ENCODE measurements at places on chromosomes 6 and 20.

DNA sequence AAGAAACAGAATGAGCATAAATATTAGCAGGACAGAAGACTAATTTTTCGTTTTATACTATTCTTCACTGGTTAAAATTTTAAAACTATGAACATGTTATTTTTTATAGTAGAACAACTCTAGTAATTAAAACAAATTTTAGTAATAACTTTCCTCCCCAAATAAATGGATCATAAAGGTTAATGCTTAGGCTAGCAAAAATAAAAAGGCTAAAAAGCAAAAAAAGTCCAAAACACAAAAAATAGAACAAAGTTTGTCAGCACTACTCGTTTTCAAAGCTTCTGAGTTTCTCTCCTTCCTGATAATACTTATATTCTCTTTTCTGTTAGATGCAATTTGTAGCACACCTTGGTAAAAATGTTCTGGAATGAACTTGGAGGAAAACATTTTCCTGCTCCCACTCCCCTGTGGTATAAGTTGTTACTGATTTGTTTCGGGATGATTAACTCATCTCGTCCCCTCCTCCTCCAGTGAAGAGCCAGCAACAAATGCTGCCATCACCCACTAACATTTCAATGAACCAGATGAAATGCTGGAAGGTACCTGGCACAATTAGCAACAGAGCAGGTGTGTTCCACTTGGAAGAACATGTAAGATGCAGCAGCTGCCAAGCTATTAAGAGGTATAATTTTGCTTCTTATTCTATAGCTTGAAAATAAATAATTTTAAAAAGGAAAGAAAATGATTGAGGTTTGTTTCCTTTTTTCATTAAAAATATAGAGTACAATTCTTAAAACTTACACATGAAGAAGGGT is 130.5 kb downstream of the MYB start:
- no peak for DNase-seq

DNA sequence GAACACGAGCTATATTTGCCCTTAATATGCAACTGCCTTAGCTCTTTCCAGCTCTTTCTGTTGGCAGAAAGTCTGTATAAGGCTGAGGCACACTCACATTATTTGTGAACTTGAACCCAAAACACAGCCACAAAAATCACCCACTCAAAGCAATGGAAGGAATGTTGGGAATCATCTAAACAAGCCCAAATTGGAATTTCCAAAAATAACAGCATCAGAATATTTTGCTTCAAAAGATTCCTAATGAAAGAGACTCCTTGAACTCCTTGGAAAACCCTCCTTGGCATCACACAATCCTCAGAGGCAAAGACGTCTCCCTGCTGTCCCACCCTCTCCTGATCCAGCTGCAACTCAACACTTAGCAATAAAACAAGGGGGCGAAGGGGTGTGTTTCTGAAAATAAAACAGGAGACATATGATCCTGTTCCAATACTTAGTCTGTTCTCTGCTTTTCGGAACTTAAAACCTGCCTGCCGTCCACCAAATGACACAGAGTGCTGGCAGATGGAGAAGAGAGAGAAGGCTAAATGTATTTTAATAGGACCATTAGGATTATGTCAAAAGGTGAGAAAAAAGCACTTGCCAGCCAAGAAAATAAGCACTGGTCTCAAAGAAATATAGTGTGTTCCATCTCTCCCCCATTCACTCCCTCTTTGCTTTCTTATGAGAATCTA is 320.7 kb upstream of the JARID2 start:
- DNase-seq, result no peak

DNA sequence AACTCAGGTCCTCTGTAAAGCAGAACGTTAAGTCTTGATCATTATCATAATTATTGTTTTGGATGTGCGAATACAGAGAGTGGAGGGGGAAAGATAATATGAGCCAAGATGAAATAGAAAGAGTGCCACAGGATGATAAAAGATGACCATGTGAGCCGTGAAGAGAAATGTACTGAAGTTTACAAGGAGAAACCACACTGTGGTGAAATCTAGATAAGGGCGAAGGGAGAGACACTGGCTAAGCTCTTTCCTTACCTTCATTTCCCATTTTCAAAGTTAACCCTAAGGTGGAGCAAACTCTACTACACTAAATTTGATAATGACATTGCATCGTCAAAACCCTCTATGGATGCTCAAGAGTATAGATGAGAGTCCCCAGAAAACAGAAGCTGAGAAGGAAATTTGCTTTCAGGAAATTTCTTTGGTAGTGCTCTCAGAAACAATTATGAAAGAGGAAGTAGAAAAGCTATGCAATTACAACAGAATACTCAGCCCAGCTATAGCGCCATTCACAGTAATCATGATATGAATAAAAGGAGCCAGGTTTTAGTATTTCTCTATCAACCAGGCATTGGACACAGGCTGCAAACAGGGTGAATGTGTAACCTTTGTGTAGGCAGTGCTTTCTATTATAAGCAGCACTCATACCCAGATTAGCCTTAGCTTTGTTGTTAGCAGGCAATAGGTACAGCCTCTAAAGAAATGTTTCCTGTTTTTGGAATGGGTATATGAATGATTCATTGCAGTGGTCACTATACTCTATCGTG is 1080.7 kb downstream of the GRIK2 start:
- no peak for DNase-seq

DNA sequence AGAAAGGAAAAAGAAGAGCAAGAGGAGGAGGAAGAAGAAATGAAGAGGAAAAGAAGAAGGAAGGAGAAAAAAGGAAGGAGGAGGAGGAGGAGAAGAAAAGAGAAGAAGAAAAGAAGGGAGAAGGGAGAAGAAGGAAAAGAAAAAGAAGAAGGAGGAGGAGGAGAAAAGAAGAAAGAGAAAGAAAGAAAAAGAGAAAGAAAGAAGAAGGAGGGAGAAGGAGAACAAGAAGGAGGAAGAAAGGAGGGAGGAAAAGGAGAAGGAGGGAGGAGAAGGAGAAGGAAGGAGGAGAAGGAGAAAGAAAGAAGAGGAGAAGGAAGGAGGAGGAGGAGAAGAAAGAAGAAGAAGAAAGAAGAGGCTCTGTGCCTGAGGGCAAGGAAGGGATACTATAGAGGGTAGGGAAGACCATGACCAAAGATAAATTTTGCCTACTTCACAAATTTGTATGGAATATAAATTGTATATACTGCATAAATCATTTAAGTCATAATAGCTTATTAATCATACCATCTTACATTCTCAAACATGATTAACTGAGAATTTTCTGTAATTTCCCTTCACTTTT is 55.7 kb downstream of the SESN1 start:
- DNase-seq, result no peak

GRCh38 chr6:121237859-121238258 is 96.4 kb downstream of the TBC1D32 start:
- no peak for DNase-seq

GRCh38 chr6:169383265-169383664 is 129.6 kb upstream of the THBS2 start:
- DNase-seq, result no peak

DNA sequence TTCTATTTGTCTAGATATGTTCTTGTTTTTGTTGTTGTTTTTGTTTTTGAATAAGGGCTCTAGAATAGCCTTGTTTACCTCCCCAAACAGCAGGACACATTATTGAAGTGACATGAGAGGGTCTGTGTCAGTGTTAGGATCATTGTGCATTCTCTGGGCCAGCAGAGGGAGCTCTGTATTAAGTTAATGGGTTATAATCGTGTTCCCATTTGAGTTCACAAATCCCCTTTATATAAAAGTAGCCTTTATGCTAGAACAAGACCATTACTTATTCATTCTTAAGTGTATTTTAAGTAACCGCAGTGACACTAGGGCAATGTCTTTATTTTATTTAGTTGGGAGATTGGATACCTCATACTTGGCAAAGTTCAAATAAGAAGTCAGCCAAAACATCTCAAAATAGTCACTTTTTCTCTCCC is 44.8 kb downstream of the STK4 start:
- DNase-seq, result peak; percentile 84

DNA sequence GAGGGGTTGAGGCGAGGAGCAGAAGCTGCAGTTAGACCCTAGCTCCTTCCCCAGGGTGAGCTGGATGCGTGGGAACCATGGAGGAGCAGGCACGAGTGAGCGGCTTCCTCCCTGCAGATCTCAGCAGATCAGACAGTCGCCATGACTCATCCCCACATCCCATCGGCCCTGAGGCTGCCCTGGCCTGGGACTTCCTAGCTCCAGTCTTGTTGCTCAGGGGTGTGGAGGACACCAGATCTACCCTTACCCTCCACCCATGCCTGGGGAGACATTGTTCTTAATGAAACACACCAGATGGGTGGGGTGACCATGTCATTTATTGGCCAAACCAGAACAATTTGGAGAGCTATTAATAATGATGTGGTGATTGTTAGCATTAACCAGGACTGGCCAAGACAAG is 36.3 kb upstream of the TGM2 start:
- peak; percentile 90 for DNase-seq

GRCh38 chr20:49945701-49946477 is 9.7 kb downstream of the RNF114 start:
- no peak for DNase-seq

DNA sequence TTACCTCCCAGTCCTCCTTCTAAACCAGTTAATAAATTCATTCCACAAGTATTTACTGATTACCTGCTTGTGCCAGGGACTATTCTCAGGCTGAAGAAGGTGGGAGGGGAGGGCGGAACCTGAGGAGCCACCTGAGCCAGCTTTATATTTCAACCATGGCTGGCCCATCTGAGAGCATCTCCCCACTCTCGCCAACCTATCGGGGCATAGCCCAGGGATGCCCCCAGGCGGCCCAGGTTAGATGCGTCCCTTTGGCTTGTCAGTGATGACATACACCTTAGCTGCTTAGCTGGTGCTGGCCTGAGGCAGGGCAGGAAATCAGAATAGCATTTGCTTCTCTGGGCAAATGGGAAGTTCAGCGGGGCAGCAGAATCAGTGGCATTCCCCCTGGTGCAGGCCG is 4.9 kb upstream of the AAR2 start:
- DNase-seq, result no peak

DNA sequence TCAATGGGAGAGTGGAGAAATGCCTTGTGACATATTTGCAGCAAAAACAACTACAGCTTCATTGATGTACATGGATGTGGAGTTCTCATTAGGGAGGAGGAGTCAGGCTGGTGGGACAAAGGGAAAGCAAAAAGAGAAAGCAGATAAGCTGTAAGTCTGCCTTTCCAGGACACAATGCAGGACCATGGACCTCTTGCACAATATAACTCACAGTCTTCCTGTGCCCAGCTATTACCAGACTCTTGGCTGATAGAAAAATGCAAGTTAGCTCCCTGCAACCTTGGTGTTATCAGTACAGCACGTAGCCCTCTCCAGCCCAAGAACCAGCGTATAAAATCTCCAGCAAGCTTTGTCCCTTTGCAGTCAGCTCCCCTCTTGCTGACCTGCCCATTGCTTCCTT is 232.3 kb downstream of the NFATC2 start:
- DNase-seq, result no peak

- DNase-seq, result no peak
Measured at GRCh38 chr6:50381099-50381415, 331.3 kb upstream of the DEFB112 start.

- DNase-seq, result peak; percentile 82
Measured at GRCh38 chr6:145749632-145750031, 14.3 kb upstream of the EPM2A start.

GRCh38 chr20:62496568-62497218 is 20.9 kb upstream of the GATA5 start:
- DNase-seq, result no peak

DNA sequence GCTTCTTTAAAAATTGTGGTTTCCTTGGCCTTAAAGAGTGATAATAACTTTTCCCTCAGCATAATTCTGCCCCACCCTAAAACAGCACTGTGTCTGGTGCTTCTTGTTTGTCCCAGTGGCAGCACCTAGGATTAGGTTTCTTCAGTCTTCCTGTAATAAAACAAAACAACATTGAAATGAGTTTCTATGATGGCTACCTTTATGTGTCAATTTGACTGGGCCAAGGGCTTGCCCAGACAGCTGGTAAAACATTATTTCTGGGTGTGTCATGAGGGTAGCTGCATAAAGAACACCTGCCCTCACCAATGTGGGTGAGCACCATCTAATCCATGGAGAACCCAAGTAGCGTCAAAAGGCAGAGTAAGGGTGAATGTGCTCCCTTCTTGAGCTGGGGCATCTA is 117.8 kb downstream of the QRSL1 start:
- DNase-seq, result no peak

DNA sequence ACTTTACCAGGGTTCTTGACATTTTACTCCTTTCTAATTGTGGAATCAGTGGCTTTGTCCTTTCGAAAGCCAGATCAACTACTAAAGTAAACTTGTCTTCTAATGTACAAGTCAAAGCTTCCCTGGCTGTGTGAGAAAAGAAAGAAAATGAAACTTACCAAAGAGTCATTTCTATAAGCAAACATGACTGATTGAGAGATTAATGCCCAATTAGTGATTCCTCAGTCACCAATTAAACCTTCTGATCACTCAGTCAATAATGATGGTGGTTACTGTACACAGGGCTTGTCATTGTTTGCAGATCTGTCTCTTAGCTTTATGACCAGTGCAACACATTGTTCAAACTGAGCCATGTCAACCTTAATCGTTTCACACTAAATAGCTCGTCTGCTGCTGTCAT is 1168.4 kb upstream of the CITED2 start:
- no peak for DNase-seq

- no peak for DNase-seq
Measured at GRCh38 chr6:7685276-7685675, 40.6 kb upstream of the BMP6 start.

DNA sequence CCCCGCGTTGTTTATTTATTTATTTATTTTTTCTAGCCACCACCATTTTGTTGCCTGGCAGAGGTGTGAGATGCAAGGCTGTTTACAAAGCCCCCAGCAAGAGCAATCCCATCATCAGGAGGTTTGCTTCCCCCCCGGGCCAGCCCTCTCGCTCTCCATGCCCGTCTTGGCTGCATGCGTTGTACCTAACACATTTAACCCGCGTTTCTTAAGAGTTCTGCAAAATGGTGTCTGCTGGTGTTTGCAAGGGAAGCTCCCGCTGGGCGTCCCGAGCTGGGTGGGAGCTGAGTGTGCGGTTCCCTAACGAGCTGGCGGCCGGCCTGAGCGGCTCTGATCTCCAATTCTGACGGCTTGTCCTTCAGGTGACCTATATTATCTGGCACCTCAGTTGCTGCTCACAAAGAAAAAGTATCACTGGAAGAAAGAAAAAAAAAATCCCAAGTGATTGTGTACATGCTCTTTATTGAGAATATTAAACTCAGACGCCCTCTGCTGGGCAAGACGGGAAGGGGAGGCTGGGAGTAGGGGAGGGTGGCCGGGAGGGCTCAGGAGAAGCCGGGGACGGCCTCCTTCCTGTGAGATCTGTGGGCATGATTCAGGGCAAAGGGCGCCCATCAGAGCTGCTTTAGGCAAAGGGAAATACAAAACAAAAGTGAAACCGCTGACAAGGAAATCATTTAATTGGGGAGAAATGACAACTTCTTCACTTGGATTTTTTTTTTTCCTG is 154.8 kb downstream of the BCAS1 start:
- peak; percentile 96 for DNase-seq
